NCI-H187 (cell line): ENCODE measurements at places on chromosomes 2 and 18.

DNA sequence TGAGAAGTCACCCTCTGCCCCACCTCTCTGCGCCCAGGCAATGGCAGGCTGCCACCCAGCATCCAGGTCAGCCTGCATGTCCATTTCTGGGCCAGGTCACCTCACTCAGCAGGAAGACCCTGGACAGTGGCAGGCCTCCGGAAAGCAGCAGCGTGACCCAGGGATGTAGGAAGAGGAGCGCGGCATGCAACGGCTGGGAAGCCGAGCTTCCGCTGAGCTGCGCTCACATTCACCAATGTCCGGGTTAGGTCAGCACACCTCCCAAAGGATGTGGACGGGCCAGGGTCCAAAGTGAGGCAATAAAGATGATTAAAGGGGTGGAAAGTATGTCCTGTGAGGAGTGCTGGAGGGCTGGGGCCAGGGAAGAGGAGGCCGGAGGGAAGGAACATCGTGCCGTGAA lies 174.5 kb downstream of the CTIF start:
- DNase-seq = no peak

DNA sequence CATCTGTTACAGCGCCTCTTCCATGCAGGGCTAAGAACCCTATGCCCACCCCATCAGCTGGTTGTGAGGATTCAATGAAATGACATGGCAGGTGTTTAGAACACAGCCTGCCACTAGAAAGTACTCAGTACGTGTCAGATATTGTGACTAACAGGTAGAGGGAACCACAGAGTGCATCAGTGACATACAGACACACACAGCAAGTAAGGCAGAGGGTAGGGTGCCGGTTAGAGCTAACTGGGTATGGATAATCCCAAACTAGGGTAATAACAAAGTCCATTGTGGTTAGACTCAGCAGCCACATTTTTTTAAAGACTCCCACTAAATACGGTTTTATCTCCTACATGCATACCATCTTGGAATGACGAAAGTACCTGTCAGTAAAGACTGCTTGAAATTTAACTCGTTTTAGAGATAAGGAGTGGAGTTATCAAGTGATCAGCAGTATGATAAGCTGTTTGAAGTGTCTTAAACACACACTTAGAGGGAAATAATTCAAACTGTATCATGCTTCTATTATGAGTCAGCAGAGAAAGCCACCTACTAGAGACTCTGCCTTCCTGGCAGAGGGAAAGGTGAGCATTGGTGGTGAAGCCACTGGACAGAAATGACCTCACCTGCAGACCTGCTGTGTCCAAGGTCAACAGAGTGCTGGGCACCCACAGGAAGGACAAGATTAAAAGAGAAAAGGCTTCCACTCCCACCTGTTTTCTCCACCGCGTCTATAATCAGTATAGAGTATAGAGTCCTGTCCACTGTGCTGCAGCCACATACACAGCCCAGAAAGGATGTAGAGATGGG lies 20.6 kb downstream of the MPPE1 start:
- no peak for DNase-seq

DNA sequence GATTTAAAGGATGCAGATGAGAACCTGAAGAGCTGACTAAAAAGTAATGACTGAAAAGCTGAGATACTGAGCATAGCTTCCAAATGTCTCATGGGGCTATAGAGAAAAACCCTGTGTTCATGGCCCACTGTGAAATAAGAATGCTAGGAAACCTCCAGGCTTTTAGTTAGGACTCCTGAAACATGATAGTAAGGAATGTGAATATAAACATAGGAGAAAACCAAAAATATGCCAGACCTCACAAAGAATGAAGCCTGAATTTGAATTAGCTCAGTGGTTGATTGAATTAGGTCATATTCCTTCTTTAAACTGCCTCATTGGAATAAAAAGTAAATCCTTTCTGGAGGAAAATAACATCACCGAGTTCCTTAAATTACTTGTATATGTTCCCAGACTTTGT lies 194.5 kb upstream of the NXPH2 start:
- DNase-seq = no peak

DNA sequence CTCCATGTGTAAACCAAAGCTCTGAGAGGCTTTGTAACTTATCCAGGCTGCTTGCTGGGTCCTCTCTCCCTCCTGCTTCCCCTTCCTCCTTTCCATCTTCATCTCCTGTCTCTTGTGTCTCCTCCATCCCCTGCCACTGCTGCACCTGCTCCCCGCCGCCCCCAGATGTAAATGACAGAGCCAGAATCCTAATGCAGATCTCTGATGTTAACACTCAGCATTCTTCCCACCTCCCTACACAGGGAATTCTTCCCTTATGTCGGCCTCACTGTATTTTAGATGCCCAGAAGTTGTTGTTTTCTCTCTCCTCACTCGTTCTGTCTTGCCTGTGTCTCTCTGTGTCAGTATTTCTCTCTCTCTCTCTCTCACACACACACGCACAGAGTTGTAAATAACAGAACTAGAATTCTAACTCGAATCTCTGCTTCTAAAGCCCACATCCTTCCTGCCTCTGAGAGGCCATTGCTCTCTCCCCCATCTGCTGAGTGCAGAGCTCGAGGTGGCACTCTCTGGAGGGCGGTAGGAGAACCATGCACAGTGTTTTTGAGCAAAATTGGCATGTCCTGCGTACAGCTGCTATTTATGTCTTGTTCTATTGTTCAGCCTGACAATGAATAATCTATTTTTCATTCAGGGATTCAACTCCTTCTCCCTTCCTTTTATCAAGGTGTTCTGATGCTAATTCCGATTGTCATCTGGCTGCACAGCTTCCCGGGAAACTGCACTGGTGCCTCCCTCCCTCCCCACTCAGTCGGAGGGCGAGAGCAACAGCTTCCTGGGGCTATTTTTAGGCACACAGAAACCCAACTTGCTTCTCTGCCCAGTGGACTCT lies 219.9 kb downstream of the SH3RF3 start:
- no peak for DNase-seq

- no peak for DNase-seq
Observed at GRCh38 chr2:10208736-10209135, 86.2 kb downstream of the RRM2 start.

DNA sequence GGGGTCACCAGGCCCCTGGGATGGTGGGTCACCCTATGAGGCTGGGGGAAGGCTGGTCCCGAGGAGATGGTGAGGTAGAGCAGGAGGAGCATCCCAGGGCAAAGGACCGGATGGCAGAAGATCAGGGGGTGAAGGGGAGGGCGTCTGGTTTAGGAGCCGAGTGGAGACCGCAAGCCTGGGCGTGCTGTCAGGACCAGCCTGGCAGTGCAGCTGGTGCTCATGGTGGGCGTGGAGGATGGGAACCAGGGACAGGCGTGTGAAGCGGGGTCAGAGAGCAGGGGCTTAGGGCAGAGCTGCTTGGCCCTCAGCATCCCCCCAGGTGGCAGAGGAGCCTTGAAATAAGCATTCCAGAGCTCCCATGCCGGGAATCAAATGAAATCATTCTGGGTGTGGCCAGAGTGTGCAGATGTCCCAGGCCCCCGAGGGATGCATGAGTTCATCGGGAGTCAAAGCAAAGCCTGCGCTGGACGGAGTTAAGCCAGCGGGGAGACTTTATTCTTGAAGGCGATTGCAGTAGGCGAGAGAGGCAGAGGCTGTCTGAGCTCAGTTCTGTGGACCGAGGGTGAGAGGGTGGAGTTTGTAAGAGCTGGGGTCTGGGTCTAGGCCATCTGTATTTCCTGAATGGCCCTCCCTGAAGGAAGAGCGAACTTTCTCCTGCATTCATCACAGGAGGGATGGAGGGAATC lies 33.1 kb upstream of the MBP start:
- no peak for DNase-seq

GRCh38 chr2:221485503-221485870 lies 86.6 kb downstream of the EPHA4 start:
- DNase-seq = no peak

- no peak for DNase-seq
Observed at GRCh38 chr18:63099848-63100629, 219.5 kb downstream of the BCL2 start.

DNA sequence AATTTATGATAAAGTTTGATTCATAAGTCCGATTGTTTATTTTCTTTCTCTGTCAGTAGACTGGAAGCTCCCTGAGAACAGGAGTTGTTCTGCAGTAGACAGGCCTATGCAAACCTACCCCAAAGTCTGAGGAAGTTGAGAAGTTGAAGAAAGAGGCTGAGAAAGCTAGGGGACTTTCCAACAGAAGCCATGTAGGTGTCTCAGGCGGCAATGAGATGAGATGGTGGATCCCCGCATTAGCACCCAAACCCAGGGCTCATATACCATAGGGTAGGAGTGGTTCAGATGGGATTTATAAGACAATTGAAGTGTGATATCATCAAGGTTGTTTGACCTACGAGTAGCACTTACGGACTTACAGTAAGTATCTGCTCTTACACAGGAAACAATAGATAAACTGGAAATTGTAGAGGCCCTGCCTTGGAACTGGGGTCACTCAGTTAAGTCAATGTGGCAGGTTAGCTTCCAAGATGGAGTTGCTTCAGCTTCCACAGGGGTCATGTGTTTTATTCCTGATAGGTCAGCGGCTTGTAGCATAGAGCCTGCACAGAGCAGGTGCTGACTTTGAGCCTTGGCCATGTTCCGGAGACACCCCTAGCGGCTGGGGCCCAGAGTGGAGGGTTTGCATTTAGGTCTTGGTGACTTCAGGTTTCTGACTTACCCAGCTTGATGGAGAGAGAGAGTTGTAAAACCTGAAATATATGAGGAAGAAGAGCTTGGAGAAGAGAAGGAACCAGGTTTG lies 2.3 kb upstream of the PSD4 start:
- no peak for DNase-seq

DNA sequence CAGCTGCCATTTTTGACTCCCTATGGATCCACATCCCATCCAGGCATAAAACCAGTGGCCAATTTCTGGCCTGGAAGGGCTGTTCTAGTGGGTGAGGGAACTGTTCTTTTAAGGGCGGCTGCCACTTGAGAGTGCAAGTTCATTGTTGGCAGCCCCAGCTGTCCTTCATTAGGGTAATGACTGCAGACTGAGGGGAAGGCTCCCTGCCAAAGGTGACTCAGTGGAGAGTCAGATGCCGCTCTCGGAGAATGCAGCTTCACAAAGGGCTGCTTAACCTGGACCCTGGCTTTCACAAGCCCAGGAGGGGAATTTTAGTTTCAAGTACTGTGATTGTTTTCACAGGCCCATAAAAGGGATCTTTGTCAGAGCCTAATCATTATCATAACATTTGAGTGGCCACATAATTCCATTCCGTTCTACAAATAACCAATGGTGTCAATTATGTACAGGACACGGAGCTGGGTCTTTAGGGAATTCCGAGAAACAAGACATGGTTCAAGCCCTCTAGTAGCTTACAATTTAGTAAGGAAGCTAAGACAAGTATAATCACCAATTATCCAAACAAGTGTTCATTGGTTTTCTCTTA lies 235.7 kb downstream of the CDCA7 start:
- no peak for DNase-seq

- no peak for DNase-seq
Observed at GRCh38 chr2:161233858-161234431, 73.7 kb downstream of the TANK start.

DNA sequence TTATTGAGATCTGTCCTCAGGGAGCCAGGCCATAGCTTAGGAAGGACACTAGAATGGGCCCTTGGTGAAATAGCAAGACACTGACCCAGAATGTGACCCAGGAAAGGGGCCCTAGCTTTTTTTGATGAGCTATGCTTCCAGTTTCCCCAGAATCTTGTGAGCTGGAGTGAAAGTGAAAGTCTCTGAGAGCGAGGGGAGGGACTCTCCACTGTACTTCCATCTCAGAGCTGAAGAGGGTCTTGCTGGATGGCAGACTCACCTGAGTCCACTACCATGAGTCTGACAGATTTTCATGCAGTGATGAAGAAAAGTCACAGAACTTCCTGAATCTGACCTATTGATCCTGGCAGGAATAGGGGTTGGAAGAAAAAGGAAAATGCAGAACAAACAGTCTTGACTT lies 3.1 kb downstream of the ARHGAP25 start:
- DNase-seq = no peak

DNA sequence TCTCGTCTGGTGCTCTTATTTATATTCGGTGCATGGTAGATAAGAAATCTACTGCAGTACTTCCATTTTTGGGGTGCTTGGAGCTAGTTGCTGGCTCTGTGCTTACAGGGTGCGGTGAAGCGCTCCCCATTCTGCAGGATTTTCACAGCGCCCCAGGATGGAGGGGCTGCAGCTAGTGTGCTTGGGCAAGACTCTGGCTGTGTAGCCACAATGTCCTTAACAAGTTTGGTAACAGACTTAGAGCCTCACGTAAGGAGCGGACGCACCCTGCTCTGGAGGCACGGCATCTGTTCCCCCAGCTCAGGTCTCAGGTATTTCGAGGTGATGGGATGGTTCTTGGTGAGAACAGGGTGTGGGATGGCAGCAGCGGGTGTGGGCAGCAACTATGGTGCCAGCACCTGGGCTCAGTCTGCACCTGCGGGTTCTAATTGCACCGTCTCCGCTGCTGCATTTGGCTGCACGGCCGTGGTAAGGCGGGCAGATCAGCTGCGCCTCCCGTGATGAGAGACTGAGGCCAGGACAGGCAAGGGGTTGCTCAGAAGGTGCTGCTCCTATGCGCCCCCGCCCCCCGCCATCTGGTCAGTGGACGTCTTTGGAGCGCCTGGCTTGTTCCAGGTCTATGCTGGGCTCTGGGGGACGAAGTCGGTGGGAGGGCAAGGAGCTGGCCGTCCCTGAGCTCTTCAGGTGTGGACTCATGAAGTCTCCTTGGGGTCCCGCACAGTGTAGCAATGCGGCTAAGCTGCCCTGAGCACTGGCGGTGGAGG lies 20.1 kb upstream of the ALLC start:
- DNase-seq = no peak

- no peak for DNase-seq
Observed at GRCh38 chr2:47339745-47340541, 63.0 kb upstream of the MSH2 start.

GRCh38 chr2:196205011-196205766 lies 33.8 kb upstream of the STK17B start:
- DNase-seq = no peak

- DNase-seq = no peak
Observed at GRCh38 chr2:13524492-13524891, 807.8 kb downstream of the TRIB2 start.

DNA sequence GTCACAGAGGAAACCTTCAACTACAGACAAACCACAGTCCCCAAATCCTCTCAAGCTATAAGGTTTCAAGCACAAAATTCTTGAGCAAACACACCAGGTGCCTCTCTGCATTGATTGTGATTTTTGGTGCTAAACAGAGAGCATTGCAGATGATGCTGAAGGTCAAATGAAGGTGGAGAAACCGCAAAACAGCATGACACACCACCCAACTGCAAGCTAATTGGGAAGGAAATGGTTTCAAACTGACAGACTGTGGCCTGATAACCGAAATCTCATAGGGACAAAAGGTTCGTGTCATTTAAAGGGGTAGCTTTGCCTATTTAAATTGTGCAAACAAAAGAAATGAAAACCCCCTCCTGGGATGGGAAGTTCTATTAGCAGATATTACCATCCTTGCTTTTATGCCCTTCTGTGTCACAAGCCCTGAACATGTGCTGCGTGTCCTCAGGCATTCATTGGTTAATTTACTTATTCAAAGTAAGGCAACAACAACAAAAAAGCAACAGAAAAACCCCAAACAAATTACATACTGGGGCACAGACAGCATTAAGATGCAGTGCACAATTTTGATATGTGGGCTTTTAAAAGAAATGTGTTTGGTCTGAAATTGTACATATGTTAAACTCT lies 154.9 kb downstream of the AQP4 start:
- no peak for DNase-seq

GRCh38 chr18:76353500-76353899 lies 141.5 kb downstream of the ZNF516 start:
- DNase-seq = no peak
